NCI-H2029 (cell line): ENCODE measurements at places on chromosomes 2 and 18.

- DNase-seq, result no peak
Measured at GRCh38 chr2:108268001-108268400, 20.7 kb upstream of the SULT1C2 start.

- DNase-seq, result no peak
Measured at GRCh38 chr2:85541753-85542457, 2.9 kb downstream of the MAT2A start.

GRCh38 chr2:191757208-191757607 lies 79.3 kb downstream of the NABP1 start:
- no peak for DNase-seq

DNA sequence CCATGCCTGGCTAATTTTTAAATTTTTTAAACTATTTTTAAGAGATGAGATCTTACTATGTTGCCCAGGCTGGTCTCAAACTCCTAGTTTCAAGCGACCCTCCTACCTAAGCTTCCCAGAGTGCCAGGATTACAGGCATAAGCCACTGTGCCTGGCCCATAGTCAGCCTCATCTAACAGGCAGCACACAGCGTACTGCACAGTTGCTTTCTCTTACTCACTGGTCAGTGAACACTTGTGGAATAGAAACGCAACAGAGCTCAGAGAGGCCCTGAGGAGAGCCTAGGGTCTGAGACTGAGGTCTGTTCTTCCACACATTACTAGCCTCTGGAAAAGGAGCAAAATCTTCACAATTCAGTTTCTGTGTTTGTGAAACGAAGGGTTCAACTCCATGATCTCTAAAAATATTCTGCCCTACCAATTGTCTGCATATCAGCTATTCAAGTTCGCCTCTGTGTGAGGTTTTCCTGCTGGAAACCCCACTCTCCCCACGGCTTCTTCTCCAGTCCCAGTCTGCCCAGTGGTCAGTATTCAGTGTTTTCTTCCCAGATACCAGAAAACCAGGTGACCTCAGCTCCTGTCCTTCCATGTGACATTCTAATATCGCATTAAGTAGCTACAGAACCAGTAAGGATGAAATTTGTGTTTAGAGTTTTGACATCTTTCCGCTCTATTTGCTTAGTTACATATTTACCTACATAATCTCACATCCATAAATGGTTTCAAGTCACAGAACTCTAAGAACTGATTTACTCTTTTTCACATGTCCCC lies 26.6 kb upstream of the SNTG2 start:
- DNase-seq, result no peak

- DNase-seq, result no peak
Measured at GRCh38 chr2:26700078-26700477, 7.6 kb downstream of the KCNK3 start.

- no peak for DNase-seq
Measured at GRCh38 chr2:125313806-125314205, 1288.7 kb downstream of the CNTNAP5 start.

DNA sequence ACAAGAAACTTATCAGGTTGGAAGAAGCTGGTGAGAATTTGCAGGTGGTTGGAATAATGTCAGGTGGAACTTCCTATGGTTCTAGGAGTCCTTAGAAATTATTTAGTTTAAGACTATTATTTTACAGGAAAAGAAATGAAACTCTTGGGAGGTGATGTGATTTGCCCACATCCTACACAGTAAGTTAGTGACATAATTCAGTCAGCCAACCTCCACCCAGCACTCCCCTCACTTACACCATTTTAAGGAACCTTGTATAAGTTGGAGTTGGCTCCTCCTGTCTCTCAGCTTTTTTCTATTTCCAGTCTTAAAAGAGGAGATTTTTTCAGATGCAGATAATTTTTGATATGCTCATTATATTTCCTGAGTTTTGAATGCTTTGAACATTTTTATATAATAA lies 86.4 kb downstream of the SKA1 start:
- no peak for DNase-seq

- DNase-seq, result no peak
Measured at GRCh38 chr2:208356846-208357574, 49.6 kb upstream of the PTH2R start.

GRCh38 chr18:26568926-26569665 lies 20.7 kb upstream of the KCTD1 start:
- no peak for DNase-seq

DNA sequence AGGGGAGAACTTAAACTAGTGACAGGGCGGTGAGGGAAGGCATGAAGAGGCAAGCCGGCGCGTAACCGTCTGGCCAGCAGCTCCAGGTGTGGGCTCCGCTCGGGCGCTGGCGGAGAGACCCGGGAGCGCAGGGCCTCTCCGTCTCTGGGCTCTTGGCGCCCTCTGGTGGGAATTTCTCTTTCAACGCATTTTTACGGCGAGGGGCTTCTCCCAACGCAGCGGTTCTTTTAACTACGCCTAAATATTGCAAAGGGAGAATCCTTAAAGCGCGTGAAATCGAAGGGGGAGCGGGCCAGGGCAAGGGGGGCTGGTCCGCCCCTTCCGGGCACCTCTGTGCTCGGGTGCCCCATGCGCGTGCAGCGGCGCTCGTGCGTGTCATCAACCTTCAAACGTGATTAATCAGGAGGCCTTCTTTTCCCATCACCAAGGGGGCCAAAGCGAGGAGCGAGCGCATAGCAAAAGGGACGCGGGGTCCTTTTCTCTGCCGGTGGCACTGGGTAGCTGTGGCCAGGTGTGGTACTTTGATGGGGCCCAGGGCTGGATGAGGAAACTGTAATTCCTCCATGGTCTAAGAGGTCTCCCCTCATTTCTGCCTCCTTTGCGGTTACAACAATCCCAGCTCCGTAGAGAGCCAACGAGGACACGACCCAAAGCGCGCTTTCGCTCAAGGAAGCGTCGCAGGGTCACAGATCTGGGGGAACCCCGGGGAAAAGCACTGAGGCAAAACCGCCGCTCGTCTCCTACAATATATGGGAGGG lies 762 bp upstream of the GAD1 start:
- DNase-seq, result peak; percentile 80

- peak; percentile 79 for DNase-seq
Measured at GRCh38 chr2:95296880-95297487, at the start of gene KCNIP3. KCNIP3 (plus strand) TSS chr2:95297347; CDS start chr2:95297439, 92 bp downstream.

- no peak for DNase-seq
Measured at GRCh38 chr2:88615822-88616221, 11.4 kb downstream of the EIF2AK3 start.

DNA sequence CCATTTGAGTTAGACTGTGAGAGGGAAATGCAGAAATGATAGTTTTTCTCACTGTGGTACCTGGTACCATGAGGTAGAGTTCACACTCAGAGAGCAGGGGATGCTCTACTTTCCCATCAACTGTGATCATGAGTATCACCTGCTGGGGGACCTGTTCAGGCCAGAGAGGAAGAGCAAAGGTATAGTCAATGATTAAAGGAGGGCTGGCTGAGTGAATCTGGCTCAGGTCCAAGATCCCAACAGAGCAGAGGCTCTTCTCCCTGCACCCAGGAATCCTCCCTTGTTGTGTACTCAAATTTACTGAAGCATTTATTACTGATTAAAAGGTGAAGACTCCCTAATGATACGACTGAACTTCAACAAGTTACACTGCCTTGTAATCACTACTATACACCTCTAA lies 104.6 kb upstream of the CHRNA1 start:
- no peak for DNase-seq

DNA sequence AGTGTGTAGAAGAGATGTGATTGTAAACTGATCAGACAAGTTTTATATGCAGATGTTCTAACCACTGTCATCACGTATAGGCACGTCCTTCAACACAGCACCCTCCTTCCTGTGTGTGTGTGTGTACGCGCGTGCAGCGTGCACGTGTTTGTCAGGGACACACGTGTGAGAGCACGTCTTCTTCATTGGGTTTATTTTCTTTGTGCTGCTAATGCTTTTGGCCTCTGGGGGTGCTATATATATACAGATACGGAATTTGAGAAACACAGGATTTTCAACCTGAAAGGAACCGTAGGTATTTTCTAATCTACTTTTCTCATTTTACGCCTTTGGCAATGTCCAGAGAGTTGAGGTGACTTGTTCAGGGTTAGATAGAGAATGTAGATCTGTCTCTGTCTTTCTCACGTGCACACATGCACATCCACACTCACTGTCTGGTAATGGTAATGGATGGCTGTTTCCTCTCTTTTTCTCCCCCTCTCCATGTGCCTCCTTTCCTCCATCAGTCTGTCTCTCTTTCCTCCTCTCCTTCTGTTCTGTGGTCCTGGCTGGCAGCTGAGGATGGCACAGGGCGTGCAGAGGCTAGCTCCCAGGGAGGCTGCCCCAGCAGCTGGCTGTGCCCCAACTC lies 13.4 kb upstream of the CELF4 start:
- no peak for DNase-seq

- no peak for DNase-seq
Measured at GRCh38 chr2:16828828-16829160, 163.2 kb upstream of the CYRIA start.

GRCh38 chr2:226489775-226490541 lies 309.7 kb downstream of the IRS1 start:
- no peak for DNase-seq

GRCh38 chr18:67367540-67367939 lies 149.0 kb downstream of the DSEL start:
- no peak for DNase-seq

GRCh38 chr18:74337155-74337911 lies 21.7 kb downstream of the C18orf63 start:
- no peak for DNase-seq

GRCh38 chr2:69062307-69062962 lies 49.5 kb downstream of the ANTXR1 start:
- no peak for DNase-seq

DNA sequence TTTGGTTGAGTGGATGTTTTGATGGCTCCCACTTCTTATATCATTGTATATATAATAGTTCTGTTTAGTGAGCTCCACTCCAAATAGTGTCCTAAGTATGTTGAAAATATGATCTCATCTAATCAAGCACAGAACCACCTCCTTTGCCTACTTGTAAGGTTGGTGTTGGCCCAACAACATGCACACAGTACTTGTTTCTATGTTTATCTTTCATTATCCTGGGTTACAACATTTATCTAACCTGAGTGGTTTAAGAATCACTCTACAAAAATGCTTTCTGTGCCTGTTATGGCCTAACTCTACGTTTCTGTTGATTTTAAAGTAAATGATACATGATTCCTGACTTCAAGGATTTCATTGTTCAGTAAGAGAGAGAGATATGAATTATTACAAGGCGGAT lies 281.9 kb downstream of the FIGN start:
- DNase-seq, result no peak

- no peak for DNase-seq
Measured at GRCh38 chr2:85780316-85781012, 26.7 kb downstream of the ATOH8 start.

DNA sequence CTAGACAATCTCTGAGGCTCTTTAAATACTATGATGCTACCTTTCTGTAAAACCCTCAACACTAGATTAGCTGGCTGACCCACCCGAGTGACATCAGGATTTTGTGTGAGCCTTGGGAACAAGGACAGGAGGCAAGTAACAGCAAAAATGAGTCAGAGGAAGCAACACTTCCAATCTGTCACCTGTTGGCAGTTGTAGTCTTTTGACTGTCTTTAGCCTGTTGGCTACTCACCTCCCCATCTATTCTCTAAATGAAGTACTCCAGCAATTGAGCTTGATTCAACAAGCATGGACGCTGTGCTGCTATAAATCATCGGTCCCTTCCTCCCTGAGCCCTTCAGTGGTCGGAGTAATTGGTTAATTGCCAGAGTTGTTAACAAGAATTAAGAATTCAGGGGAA lies 898.7 kb downstream of the BCL11A start:
- no peak for DNase-seq

DNA sequence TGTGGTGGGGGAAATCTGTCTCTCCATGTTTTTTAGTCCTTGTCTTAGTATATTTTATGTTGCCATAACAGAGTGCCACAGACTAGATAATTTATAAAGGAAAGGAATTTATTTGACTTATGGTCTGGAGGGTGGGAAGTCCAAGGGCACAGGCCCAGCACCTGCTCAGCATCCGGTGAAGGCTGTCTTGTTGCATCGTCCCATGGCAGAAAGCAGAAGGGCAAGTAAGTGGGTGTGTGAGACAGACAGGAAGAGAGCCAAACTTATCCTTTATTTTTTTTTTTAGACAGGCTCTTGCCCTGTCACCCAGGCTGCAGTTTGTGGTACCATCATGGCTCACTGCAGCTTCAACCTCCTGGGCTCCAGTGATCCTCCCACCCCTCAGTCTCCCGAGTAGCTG lies 98.1 kb downstream of the HS1BP3 start:
- no peak for DNase-seq

DNA sequence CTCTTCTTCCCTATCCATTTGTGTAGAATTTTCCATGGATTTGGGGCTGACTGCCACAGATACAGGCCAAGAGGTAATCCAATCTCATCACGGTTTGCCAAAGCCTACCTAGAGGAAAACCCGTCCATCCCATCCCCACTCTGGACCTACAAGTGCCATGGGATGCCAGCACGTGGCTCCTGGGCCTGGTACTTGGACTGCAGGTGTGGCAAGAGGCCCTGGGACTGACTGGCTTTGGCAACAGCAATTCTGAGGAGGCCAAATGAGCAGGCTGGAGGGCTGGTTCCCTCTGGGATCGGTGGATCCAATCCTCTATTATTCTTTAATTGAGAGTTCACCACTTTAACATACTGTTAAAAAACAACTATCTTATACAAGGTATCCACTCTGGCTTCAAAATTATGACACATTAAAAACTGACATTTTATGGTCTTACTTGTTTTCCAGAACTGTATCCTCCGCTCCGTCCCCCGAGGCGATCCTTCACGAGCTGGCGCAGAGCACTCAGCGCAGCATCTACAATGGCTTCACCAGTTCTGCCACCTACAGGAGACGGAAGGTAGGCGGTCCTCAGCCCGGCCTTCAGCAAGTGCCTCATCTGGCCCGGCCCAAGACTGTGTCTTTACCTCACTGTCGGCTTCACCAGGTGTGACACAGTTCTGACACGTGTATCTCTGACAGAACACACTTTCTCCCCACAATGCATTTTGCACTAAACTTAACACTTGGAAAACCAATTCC lies 19.8 kb downstream of the PDIA6 start:
- no peak for DNase-seq

DNA sequence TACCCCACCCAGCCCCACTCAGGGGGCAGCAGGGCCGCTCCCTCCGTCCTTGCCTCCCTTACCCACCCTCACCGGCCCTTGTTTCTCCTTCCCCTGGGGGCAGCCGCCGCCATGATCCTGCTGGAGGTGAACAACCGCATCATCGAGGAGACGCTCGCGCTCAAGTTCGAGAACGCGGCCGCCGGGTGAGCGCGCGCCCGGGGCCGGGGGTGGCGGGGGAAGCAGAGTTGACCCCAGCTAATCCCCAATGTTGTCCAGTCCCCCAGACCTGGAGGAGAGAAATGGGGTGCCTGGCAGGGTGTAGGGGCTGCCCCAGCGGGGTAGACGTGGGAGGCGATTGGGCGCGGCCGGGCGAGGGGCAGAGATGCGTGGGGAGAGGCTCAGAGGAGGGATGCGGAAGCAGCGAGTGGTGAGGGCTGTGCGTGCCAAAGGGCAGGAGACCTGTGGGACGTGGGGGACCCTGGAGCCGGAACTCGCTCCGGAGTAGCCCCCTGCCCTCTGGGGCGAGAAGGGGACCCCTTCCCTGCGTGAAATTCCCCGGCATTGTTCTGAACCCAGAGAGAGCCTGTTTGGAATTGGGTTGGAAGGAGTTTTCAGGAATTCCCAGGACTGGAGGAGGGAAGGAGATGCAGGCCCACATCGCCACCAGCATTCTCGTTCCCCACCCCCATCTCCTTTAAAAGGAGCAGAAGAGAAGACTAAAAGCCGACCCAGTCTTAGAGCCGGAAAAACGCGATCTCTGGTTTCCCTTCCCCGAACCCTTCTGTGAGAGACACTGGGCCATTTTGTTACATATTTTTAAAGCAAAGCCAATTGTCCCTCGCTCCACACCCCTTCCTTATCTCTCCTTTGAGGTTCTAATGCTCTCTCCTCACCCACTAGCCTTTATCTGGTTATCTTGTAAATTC lies 625 bp downstream of the ARPC2 start:
- DNase-seq, result no peak

GRCh38 chr18:75322206-75322605 lies 105.3 kb downstream of the SMIM21 start:
- DNase-seq, result no peak
